Activated T-helper 2 cell treated with anti-CD3 and anti-CD28 coated beads, Interferon-gamma antibody, Interleukin-2, Interleukin-4, amounts not matched to agents 10 μg/mL and 5 μg/mL and 100 μg/mL, durations not matched to agents 14 hours and 24 hours and 36 hours (primary cell): ENCODE measurements at places on chromosomes 7 and 10.

DNA sequence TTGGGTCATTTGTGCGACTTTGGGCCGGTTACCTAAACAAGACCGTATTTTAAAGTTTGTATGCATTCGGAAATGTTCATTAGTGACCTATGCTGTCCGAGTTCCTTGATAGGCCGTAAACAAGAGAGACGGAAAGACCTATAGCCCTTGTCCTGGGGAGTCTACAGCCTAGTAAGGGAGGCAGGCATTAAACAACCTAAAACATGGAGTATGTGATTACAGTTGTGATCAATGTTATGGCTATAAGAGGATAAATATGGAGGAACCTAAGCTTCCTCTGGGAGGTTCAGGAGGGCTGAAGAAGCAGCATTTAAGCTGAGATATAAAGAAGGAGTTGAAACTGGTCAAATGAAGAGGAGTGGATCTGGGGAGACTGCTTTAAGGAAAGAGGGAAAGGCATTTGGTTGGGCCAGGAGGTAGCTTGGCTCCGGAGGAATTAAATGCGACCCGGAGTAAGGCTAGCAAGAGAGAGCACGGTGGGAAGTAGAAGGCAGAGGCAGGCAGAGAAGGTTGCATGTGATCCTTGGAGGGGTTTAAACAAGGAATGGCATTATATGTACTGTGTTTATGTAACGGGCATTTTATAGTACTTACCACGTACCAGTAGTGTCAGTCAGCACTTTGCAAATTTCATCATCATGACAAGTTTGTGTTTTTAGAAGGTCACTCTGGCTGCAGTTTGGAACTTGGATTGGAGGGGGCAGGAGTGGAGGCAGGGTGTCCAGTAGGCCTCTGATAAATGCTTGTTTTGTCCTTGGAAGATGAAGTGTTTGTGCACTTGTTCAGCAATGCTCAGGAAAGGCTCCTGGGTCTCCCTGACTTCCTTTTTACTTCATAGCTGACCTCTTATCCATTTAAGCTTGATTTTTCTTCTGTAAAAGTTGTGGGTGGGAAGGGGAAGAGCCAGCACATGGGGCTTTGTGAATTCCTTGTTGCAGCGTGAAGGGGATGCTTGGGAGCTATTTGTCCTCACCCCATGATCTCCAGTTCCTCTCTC, 1.0 kb upstream of the AVPI1 start:
- no peak for DNase-seq

GRCh38 chr10:28200775-28201174, 102.1 kb downstream of the MPP7 start:
- DNase-seq: no peak

GRCh38 chr7:22823142-22823497, 471 bp upstream of the TOMM7 start:
- no peak for DNase-seq

GRCh38 chr10:33066558-33067236, 108.7 kb upstream of the ITGB1 start:
- DNase-seq: no peak

GRCh38 chr7:143145-143751, 49.1 kb upstream of the FAM20C start:
- no peak for DNase-seq

GRCh38 chr10:94129393-94130130, 135.8 kb downstream of the PLCE1 start:
- no peak for DNase-seq

DNA sequence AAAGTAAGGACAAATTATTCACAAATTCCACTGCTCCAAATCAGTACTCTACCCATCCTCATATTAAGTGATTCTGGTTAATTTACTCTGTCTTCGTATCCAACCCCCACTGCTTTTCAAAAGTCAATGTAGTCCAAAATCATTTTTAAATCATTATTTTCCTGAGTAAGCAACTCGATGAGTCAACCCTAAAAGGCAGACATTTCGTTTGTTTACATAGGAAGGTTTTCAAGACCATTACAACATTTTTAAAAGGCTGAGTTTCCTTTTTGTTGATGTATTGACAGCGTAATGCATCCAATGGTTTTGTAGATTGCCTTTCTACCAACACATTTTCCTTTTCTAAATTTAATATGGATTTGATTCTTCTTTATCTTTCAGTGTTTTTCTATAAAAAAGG, 523.0 kb upstream of the ANKRD30A start:
- no peak for DNase-seq

DNA sequence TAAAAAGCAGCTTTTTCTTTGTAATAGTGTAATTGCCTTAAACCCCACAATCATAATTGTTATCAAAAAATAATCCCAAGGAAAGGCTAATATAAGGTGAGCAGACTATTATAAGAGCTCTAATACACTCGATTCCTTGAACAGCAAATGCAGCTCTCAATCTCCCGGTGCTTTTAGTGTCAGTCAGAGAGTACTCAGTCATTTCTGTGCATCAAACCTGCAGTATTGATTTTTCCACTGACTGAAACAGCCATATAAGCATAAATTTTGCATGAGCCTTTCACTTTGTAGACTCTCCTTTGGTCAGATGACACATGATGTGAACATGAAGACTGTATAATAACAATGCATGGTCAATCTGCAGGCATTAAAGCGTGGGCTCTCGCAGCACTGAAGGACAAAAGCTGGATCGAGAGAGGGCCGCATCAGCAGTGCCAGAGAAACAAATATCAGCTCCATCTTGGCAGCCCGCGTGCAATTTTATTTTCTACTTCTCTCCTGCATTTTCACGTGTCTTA, 272.0 kb downstream of the POU6F2 start:
- no peak for DNase-seq

DNA sequence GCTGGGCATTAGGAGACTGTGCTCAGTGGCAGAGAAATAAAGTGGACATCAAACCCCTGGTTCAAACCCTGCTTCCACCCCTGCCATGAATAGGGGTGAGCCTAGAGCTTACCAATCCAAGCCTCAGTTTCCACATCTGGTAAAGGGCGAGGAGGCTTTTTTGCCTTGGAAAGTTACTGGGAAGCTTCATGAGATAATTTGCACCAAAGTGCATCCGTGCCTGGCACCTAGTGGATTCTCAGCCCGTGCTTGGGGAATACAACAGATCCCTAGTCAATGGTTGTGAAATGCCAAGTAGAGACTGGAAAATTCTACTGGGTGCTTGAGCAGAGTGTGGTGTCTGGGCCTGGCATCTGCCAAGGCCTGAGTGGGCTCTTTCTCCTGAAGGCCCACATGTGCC, 158.7 kb upstream of the ZMIZ1 start:
- no peak for DNase-seq

DNA sequence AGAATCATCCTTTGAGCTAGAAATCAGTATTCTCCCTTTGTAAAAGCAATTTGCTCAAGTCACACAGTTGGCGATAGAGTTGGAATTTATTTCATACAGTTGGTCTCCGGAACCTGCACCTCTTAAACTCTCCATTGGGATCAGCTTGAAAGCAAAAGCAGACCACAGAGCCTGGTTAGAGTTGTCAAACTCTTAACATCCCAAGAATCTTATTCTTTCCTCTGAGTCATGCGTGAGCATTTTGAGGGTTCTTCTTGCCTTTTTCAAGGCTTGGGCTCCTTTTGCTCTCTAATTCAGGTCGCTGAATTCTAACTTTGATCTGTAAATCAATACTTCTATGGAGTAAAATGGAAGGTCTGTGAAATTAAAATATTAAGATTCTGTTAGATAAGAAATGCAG, 19.6 kb upstream of the SCIN start:
- no peak for DNase-seq

DNA sequence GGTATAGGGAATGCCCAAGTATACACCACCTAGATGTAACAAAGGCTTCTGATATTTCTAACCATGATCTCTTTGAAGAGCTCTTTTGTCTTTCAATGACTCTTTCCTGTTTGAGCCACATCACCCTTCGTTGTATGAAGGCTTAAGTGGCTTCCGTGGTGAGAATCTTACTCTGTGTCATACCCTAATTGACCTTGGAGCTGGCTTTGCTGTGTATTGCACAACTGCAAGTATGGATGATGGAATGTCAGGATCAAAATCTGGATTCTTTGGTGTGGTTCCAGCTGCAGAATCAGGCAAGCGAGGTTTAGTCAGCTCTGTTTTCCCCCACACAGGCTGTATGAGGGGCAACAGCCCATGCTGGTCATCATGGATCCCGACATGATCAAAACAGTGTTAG, 16.0 kb downstream of the CYP3A43 start:
- no peak for DNase-seq

- no peak for DNase-seq
Measured at GRCh38 chr7:128000854-128001265, 30.4 kb downstream of the LRRC4 start.

DNA sequence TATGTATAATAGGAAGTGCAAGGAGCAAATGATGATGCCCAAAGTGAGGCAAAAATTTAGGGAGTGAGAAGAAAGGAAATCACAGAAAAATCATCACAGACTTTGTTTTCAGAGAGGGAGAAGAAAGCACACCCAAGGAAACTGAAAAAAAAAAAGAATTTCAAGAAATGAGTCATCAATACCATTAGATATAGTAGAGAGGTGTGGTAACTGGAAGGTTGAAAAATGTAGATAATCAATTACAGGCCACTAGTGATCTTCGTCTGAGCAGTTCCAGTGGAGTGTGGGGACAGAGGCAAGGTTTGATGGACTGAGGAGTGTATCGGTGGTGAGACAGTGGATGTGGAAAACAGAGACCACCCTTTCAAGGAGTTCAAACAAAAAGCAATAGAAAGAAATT, 31.7 kb downstream of the ASB4 start:
- no peak for DNase-seq

GRCh38 chr10:60271319-60272040, 118.2 kb downstream of the ANK3 start:
- no peak for DNase-seq

- DNase-seq: no peak
Measured at GRCh38 chr10:4216726-4217125, 431.7 kb upstream of the KLF6 start.

GRCh38 chr7:119944601-119944972, 328.4 kb upstream of the KCND2 start:
- DNase-seq: no peak

DNA sequence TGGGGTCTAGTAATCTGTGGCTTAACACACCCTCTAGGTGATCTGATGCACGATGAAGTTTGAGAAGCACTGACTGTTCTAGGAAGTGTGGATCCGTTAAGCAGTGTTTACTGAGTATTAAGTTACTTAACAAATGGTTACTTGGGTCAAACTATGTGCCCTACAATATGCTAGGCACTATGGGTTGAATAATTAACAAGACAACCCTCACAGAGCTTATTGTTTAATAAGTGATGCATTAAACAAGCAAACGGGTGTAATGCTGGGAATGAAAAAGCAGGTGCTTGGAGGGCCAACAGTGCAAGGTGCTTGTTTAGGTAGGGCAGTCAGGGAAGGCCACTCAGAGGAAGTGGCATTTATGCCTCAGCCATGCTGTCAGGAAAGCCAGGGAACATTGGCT, 378.0 kb upstream of the PODXL start:
- DNase-seq: no peak

- DNase-seq: no peak
Measured at GRCh38 chr10:48974510-48975156, 35.0 kb upstream of the LRRC18 start.

GRCh38 chr7:5635006-5635405, 146.5 kb downstream of the RNF216 start:
- no peak for DNase-seq

DNA sequence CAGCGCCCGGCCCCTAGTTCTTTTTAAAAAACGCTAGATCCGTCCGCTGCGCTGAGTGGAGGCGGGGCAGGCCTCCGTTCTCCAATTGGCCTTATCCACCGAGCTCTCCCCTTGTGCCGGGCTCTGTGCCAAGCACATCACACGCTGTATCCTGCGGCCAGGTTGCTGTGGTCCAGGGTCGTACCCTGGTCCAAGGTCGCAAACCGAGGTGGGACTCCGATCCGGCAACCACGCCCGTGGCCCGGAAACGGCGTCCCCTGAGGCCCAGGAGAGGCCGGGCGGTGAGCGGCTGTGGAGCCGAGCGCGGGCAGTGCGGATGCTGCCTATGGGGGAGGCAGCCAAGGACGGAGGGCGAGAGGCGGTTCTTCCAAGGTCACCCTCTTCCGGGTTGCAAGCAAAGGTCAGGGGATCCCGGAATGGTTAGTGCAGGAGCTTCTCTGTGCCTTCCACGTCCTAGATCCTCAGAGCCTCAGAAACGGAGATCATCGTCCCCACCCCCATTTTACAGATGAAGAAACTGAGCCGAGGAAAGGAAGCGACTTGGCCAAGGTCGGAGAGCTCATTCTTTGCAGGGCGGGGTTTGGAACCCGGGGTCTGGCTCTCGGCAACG, 72.4 kb upstream of the LRRC4 start:
- no peak for DNase-seq

GRCh38 chr7:98315318-98315993, 34.0 kb downstream of the BRI3 start:
- DNase-seq: no peak

GRCh38 chr10:21989453-21990154, 13.9 kb downstream of the DNAJC1 start:
- no peak for DNase-seq

DNA sequence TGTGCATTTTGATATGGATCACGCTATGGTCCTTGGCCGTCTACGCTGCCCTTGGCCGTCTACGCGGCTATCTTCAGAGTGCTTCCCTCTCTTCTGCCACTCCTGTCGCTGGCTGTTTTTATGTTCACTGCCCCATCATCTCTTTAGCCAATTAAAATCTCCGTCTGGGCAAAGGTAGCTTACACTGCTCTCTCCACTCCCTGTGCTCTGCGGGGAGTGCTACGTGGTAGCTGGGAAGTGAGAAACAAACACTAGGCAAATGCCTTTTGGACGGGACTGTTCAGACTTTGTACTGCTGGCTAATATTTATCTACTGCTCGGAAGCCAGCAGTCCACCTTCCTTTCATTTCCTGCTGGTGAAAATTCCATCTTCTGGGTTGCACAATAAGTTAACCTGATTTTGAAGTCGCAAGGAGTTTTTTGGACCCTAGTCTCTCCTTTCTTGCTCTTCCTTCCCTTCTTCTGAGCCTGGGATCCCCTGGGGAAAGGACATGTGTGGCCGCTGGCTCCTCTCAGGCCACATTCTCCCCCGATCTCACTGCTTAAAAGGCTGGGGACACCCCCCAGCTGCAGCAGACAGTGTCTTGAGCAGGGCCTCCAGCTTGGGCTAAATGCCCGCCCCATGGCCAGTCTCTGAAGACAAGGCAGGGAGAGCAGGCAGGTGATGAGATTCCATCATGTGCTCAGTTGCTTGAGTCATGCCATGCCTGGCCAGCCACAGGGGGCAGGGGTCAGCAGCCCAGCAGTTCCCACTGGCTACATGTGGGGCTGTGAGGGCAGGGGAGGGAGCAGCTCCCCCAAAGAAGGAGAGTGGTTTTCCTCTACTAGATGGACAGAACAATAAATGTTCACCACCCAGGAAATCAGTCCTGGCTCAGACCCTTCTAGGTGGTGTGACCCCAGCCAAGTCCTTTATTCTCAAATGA, 25.5 kb upstream of the RBM33 start:
- no peak for DNase-seq

DNA sequence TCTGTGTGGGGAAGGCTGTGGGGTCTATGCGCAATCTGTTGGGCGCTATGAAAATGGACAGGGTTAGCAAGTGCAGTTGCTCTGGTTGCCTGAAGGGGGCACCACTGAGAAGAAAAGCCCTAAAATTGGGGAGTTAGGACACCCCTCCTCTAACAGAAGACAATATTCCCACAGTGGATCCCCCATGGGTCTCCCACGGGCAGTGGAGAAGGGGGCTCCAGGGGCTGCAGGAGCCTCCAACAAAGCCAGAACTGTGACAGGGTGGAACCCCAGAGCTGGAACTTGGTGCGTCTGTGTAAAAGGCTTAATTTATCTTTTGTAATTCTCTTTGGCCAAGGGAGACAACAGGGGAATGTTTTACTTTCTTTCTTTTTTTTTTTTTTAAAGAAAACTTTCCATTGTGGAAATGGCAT, 12.5 kb upstream of the COL13A1 start:
- DNase-seq: no peak

- no peak for DNase-seq
Measured at GRCh38 chr10:89122433-89123051, 84.6 kb downstream of the CH25H start.
